A549 (cell line): ENCODE measurements at places on chromosomes 2 and 18. TPM values are rescaled to one million over a fixed set of nuclear protein-coding genes. Genes with fewer than 3 reads are reported as not detected.

DNA sequence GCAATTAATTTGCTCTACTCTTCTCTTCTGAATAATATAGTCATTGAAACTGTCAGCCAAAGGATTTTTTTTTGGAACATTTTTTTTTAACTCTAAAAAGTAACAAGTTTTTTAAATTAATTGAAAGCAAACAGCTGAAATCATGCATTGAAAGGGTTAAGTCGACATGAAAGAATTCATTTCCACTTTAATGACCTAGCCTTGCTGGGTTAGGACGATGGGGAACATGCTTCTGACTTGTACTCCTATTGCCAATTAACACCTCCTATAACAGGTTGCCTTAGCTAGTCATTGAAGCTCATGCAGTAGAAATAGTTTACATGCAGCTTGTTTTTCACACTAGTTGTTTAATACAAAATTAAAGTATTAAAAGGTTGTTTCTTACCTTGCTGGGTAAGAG, 47.8 kb downstream of the PSMD14 start:
- DNase-seq, result no peak

DNA sequence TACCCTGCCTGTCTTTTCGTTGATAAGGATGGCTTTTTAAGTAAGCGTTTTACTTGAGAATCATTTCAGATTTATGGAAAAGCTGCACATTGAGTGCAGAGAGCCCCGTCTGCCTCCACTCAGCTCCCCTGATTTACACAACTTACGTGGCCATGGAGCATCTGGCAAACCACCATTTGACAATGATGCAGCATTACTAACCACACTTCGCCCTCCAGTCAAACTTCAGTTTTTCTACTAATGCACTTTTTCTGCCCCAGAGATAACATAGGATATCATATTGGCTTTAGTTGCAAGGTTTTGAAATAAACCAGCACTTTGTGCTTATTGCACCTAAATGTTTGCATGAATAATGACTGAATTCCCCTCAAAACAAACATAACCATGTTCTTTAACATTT, 165.1 kb upstream of the TPO start:
- no peak for DNase-seq

Gene LMAN1
- 53.7 to 56.2 TPM (median 56.0 TPM) in 3 replicates for polyA plus RNA-seq

DNA sequence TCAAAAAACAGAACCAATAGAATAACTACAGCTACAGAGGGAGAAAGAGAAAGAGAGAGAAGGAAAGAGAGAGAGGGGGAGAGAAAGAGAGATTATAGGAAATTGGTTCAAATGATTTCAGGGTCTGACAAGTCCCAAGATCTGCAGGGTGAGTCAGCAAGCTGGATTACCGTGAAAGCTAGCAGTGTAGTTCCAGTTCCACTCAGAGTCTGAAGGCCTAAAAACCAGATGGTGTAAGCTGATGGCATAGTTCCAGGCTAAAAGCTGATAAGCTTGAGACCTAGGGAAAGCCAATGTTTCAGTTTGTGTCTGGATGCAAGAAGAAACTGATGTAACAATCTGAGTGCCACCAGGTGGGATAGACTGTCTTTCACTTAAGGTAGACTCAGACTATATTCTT, 397.7 kb downstream of the TRIB2 start:
- no peak for DNase-seq

DNA sequence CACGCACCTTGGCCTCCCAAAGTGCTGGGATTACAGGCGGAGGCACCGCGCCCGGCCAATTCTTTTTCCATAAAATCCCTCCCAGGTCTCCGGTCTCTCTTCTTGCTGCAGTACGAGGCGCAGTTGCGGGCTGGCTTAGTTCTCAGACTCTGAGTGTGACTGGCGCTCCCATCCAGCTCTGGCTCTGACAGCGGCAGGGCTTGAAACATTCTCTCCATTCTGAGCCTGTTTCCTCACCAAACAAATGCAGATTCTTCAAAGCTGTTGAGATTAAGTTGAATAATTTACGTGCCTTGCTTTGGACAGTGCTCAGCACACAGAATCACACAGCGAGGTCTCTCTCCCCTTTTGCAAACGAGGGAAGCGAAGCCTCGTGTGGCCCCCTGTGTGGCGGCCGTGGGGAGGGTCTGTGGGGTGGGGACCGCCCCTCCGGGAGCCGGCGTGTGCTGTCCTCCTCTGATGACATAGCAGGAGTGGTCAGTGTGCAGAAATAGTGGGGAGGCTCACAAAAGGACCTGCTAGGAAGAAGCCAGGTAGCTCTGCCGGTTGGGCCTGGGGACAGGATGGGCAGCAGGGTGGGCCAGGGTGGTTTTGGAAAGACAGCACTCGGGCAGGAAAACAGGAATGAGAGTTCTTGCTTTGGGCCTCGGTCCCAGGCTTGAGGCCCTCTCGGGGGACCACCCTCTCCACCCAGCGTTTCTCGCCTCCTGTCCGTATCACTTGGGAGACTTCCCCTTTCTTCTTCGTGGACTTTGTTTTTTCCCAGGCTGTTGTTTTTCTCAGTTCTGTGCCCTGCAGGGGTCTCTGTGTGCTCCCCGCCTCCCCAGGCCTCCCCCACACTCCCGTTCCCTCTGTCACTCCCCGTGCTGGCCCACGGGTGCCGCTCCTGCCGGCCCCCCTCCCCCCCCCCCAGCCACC, 75.0 kb downstream of the KCNG2 start:
- DNase-seq, result no peak

Gene STPG4
- 0.05 to 0.16 TPM (median 0.14 TPM) in 3 replicates for polyA plus RNA-seq

GRCh38 chr2:232323328-232323650, 55.3 kb upstream of the ALPP start:
- DNase-seq, result no peak

Gene RAB11FIP5
- polyA plus RNA-seq, result 18.7 to 21.8 TPM (median 21.7 TPM) in 3 replicates

GRCh38 chr2:200276472-200276871, 30.0 kb upstream of the SPATS2L start:
- DNase-seq, result no peak

Gene ANKAR
- 1.7 to 2.3 TPM (median 2.2 TPM) in 3 replicates for polyA plus RNA-seq

DNA sequence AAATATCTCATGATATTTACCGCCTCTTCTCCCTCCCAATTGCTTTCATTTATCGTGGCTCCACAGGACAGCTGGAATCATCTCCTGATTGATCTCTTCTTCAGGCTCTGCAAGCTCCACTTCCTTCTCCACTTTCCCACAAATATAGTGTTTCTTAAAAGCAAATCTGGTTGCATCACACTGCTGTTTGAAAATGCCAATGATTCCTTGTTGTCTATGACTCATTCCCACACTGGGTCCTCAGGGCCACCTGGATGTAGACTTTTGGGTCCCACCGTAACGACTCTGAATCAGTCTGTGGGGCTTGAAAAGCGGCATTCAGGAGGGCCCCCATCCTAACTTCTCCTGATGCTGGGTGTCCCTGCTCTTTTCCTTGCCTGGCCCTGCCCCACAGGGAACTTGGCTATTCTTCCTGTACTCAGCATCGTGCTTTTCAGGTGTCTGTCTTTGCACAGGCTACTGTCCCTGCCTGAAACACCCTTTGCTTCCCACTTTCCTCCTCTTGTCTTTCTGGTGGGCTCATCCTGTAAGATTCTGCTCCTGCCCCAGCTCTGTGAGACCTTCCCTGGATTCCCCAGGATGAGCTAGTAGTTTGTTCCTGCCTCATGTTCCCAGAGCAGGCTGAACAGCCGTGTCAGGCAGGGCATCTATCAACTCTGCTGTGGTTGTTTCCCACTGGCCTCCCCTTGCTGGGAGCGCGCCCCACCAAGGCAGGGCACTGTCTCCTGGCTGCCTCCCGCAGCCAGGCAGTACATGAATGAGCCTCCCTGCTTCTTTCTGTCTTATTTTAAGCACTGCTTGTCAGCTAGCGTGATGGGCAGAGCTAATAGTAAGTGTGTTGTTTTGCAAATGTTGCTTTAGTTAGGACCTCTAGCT, 111.9 kb downstream of the KCTD1 start:
- peak; percentile 82 for DNase-seq

Gene APOB
- not detected in 3 replicates for polyA plus RNA-seq

GRCh38 chr2:162184359-162184758, 32.3 kb upstream of the GCG start:
- DNase-seq, result no peak

DNA sequence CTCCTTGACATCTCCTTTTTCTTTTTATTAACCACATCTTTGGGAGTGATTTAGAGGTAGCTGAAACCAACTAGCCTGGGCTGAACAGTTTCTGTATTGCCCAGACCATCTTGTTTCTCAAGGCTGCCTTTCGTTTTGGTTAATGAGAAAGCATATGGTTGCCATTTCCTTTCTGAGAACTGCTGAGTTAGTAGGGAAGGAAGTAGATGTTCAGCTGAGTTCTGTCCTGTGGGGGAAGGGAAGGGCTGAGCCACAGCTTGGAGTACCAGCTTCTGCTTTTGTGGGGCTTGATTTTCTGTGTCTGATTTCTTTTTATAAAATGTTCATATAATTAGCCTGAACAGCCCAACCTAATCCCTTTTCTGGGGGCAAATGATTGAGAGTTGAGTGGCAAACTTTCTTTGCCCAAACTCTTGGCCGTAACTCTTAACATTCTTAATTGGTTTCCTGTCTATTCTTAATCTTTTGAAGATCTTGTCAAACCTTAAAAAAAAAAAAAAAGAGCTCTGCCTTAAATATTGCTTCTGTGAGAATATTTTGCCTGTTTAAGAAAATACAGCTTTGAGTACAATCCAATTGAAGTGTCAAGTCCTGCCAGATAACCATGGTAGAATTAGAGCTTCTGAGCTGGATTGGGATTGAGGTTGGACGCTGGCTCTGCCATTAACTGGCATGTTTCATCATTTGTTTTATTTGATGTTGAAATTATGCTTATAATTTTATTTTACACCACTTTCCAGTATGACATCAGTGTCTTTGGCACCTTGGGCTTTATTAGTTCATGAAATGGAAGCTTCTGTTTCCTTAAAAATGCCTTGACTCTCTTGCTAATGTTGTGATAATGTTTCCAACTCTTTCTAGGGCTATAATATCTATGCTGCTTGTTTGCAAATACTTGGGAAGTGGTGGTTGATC, 1.9 kb upstream of the NABP1 start:
- DNase-seq, result no peak

Gene WDR12
- 47.8 to 57.3 TPM (median 53.6 TPM) in 3 replicates for polyA plus RNA-seq

GRCh38 chr2:51919395-51919794, 887.5 kb upstream of the NRXN1 start:
- DNase-seq, result no peak

GRCh38 chr2:160351956-160352355, 141.7 kb downstream of the RBMS1 start:
- peak; percentile 52 for DNase-seq

DNA sequence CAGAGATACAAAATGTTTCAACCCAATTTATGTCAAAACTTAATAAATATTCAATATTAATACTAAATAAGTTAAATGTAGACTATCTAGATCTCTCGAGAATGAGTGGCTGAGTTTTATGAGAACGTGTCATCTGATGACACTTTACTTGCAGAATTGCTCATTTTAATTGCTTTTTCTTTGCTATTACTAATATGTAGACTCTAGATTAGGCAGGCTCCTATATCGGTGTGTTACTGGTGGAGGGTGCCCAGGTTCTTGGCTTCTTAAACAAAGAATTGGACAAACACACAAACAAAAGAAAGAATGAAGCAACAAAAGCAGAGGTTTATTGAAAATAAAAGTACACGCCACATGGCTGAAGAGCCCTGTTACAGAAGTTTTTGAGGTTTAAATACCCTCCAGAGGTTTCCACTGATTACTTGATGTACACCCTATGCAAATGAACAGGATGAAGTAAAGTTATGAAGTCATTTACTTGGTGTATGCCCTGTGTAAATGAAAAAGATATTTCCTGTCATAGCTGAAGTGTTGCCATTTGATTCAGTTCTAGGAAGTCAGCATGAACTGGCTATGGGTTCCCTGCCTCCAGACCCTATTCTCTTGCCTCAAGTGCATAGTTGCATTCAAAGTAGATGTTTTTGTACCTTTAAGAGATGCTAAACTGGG, 122.9 kb upstream of the ITGA4 start:
- DNase-seq, result no peak
